Type B pancreatic cell (in vitro differentiated cells): ENCODE measurements at places on chromosomes 5 and 9. TPM values are rescaled to one million over a fixed set of nuclear protein-coding genes. Genes with fewer than 3 reads are reported as not detected.

Gene RGMB
- total RNA-seq, result 16.7 and 36.5 TPM in 2 replicates

Gene IQGAP2
- 20.2 and 24.7 TPM in 2 replicates for total RNA-seq

DNA sequence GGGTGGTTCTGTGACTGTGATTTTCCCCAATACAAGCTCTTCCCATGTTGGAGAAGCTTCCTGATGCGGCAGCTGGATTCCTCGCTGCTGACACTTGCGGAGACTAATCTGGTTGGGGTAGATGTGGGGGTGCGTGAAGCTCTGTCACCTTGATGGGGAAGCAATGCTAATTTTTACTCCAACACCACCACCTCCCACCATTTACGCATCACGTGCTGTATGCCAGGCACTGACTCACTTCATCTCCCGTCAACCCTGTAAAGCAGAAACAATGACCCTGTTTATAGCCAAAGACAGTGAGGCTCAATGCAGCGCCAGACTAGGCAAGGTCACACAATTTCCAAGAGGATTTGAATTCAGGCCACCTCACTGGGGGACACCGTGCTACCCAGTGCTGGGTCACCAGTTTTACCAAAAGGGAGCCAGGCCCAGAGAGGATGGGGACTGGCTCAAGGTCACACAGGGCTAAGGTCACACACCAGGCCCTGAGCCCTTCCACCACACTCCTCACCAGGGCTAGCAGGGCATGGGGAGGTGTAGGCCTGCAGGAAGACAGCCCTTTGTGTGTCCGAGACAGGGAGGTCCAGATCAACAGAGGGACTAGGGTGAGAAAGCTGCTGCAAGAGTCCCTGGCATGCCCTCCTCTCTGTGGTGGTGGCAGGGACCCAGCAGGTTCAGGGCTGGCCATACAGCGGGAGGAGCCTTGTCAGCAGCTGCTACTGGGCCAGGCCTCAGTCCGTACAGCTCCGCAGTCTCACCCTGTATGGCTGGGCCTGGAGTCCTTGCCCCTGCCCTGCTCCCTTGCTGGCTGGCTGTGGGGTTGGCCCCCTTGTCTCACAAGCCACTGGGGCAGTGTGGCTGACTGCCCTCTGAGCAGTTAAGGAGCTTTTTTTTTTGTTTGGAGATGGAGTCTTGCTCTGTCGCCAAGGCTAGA lies 3.3 kb downstream of the STKLD1 start:
- peaks cover 7% of the 10 kb centered on the region for H3K4me1 ChIP-seq
- peaks cover 4% of the 10 kb centered on the region for H3K36me3 ChIP-seq
- no peak overlapping the region for H3K27ac ChIP-seq
- H3K27me3 ChIP-seq, result no peaks in the 10 kb centered on the region
- H3K4me3 ChIP-seq, result no peak overlapping the region

- H3K4me3 ChIP-seq, result peak overlapping the region; percentile 81
- DNase-seq, result peak; percentile 78
- H3K27me3 ChIP-seq, result peaks cover 6% of the 10 kb centered on the region
- peak overlapping the region; percentile 85 for H3K27ac ChIP-seq
These were observed 52.4 kb downstream of the AHRR start for GRCh38 chr5:373710-374602.

- H3K27me3 ChIP-seq, result no peaks in the 10 kb centered on the region
- no peak overlapping the region for H3K4me3 ChIP-seq
- H3K27ac ChIP-seq, result no peak overlapping the region
- H3K36me3 ChIP-seq, result no peaks in the 10 kb centered on the region
- no peak for DNase-seq
These were observed 67.1 kb upstream of the HSPB3 start for GRCh38 chr5:54388409-54388808.

- H3K27me3 ChIP-seq, result no peaks in the 10 kb centered on the region
- no peak for DNase-seq
- H3K4me1 ChIP-seq, result peaks cover 28% of the 10 kb centered on the region
- H3K36me3 ChIP-seq, result peaks cover 36% of the 10 kb centered on the region
- H3K4me3 ChIP-seq, result no peak overlapping the region
- H3K27ac ChIP-seq, result no peak overlapping the region
These were observed 68.1 kb downstream of the AOPEP start for GRCh38 chr9:94794476-94795167.

DNA sequence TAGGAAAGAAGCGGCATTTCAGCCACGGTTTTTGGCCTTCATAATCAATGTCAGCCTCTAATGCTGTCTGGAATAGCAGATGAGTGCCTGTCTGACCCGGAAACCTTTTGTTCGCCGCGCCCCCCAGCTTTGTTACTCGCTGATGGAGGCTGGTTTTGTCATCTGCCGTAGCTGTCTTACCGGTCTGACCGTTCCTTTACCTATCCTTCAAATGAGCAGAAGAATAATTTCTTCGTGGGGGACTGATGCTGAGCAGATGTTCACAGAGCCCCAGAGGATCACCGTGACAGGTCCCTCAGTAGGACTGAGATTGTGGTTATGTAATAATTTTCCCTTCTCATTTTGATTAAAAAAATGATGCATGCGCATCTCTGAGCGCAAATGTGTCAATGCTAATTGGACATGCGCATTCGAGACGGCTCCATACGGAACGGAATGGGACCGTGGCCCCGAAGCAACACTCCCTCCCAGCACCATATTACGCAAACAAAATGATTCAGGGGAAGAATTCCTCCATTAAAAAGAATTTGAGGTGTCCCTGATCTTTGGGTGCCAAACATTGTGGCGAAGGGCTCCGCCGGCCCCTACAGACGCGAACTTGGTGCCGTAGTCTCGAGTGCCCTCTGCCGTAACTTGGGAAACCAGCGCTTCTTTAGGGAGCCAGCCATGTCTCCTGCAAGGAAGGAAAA lies 27.6 kb downstream of the TLX3 start:
- H3K4me3 ChIP-seq, result peak overlapping the region; percentile 69
- no peaks in the 10 kb centered on the region for H3K36me3 ChIP-seq
- H3K4me1 ChIP-seq, result no peaks in the 10 kb centered on the region
- H3K27ac ChIP-seq, result peak overlapping the region; percentile 58

GRCh38 chr5:170121321-170121720 lies 15.6 kb downstream of the FOXI1 start:
- DNase-seq, result no peak
- H3K36me3 ChIP-seq, result no peaks in the 10 kb centered on the region

DNA sequence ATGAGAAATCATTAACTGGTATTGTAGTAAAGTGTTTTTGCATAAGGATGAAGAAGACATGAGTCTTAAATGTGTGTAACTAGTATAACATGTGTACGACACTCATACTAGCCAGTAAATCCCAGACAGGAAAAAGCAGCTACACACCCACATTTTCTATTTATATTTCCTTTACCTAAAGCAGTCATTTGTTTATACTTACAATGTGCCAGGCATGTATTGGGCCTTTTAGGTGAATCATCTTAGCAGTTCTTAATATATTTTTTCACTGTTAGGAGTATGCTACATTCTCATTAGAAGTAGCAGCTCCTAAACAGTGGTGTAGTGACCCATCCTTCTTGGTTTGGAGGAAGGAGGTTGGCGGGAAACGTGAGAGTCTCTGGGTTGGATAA lies 55.8 kb upstream of the TMC1 start:
- H3K27me3 ChIP-seq, result no peaks in the 10 kb centered on the region
- H3K4me3 ChIP-seq, result no peak overlapping the region
- DNase-seq, result no peak
- no peak overlapping the region for H3K27ac ChIP-seq

DNA sequence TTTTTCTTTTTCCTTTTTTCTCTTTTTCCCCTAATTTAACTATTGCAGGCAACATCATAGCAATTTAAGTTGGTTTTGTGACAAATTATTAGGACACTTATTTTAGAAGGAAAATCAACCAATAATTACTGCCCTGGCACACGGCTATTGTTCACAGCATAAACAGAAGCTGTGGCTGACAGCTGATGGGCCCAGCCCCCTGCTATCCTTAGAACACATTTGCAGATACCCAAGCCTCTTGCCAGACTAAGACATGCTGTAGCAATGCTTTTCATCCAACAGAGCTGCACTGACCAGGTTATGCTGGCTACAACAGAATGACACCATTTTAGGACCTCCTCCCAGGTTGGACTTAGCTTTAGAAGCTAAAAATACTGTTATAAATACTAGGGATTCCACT lies 852.7 kb upstream of the DMAC1 start:
- no peak overlapping the region for H3K27ac ChIP-seq
- no peaks in the 10 kb centered on the region for H3K36me3 ChIP-seq
- no peak for DNase-seq
- H3K27me3 ChIP-seq, result no peaks in the 10 kb centered on the region
- H3K4me1 ChIP-seq, result peaks cover 23% of the 10 kb centered on the region

GRCh38 chr5:116976767-116977166 lies 402.1 kb upstream of the SEMA6A start:
- DNase-seq, result no peak
- H3K36me3 ChIP-seq, result no peaks in the 10 kb centered on the region
- no peak overlapping the region for H3K27ac ChIP-seq
